PC-9 (cell line): ENCODE measurements at places on chromosomes 16 and 17. TPM values are rescaled to one million over a fixed set of nuclear protein-coding genes. Genes with fewer than 3 reads are reported as not detected.

Gene ALOXE3
- total RNA-seq = 0.70 and 1.4 TPM in 2 replicates

DNA sequence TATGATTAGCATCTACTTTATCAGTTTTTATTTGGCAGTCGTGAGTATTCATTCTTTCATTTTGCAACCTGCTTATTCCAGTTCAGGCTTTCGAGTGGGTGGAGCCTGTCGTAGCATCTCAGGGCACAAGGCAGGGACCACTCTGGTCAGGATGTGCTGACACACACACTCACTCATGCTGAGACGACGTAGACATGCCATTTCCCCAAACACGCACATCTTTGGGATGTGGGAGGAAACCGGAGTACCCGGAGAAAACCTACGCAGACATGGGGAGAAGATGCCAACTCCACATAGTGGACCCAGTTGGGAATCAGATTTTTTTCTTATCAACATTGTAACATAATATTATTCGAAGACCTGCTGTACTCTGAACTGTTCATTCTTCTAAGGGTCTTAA lies 756.5 kb upstream of the RBFOX1 start:
- H3K27ac ChIP-seq = no peak overlapping the region
- H3K36me3 ChIP-seq = no peaks in the 10 kb centered on the region
- no peak for DNase-seq
- no peaks in the 10 kb centered on the region for H3K4me1 ChIP-seq

DNA sequence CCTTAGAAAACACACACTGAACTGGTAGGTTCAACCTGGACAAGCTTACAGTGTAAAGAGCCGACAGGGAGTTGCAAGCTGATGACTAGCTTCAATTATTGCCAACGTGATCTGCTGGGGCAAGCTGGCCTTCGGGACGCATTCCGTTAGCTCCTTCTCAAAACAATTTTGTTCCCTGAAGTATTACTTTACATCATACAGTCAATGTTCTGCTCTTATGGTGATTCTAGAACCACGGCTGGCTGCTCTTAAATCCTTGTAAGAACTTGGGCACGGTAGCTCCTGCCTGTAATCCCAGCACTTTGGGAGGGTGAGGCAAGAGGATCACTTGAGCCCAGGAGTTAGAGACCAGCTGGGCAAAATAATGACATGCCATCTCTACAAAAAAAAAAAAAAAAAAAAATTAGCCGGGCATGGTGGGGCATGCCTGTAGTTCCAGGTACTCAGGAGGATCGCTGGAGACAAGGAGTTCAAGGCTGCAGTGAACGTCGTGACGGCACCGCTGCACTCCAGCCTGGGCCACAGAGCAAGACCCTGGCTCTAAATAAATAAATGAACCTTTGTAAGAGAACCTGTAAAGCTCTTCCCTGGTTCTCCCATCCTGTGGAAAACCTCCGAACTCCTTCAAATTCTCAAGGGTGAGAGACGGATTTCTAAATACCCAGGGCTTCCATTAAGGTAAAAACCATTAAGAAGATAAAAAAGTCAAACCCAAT lies 2.0 kb downstream of the CDIP1 start:
- no peaks in the 10 kb centered on the region for H3K36me3 ChIP-seq
- H3K27ac ChIP-seq = no peak overlapping the region
- H3K27me3 ChIP-seq = no peaks in the 10 kb centered on the region
- no peaks in the 10 kb centered on the region for H3K4me1 ChIP-seq
- H3K4me3 ChIP-seq = no peak overlapping the region

- no peak overlapping the region for H3K4me3 ChIP-seq
- no peak for DNase-seq
- H3K27me3 ChIP-seq = no peaks in the 10 kb centered on the region
Measured at GRCh38 chr17:4038076-4038475, 73.8 kb upstream of the ATP2A3 start.

DNA sequence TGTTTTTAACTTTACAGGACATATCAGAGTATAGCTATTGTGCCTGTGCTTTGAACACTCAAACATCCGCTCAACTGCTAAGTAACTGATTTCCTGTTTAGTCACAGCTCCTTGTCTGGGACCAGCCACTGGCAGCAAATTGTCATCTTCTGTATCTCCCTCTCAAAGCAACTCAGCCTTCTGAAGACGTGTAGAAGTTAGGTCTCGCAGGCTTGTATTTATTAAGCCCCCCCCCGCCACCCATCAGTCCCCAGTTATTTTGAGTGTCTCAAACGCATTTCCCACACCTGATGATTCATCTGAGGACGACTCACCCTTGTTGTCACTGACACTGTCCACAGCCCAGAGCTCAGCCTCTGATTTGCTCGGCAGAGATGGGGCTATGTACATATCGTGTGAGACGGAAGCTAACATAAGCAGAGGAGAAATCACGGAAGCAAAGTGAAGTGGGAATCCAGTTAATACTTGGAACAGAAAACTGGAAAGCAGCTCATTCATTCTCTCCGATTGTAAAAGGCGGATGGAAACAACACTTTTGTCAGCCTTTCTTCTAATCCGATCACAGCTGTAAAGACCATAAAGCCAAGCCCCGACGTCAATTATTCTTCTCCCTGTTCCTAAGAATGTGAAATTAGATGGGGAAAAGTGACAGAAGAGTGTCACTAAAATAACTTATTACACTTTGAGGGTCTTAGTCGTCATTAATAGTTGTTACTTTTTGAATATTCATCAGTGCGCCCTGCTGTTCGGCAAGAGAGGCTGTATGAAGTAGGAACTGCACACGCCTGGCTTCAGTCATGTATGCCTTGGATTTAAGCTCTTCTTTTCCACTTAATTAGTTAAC lies 64.2 kb downstream of the PITPNC1 start:
- peak; percentile 24 for DNase-seq
- no peaks in the 10 kb centered on the region for H3K4me1 ChIP-seq
- no peaks in the 10 kb centered on the region for H3K36me3 ChIP-seq
- H3K27me3 ChIP-seq = no peaks in the 10 kb centered on the region

DNA sequence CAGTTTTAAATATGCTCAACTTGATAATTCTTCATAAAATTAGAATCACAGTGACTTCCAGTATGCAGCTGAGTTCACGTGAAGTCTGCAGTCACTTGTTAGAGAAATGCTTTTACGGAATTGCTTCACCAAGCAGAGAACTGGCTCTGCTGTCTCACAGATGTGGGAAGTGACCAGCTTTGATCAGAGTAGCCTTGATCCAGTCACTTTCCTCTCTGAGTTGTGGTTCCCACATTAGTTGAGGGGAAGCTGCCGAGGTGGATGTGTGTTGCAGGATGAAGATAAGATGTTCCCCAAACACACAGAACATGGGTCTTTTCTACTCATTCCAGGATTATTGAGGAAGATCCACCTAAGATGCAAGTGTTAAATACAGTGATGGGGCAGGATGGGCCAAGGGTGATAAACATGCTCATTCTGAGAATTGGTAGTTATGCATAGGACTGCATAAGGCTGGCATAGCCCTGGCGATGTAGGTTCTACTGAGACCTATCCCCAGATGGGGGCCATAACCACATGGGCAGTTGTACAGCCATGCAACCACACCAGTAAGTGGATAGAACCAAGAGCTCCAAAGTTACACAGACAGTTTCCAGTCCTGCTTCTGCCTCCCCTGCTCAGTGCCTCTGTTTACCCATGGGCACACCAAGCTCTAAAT lies 168.9 kb upstream of the MAF start:
- no peak for DNase-seq
- peaks cover 37% of the 10 kb centered on the region for H3K27me3 ChIP-seq
- H3K36me3 ChIP-seq = no peaks in the 10 kb centered on the region
- H3K4me1 ChIP-seq = no peaks in the 10 kb centered on the region
- H3K4me3 ChIP-seq = no peak overlapping the region

DNA sequence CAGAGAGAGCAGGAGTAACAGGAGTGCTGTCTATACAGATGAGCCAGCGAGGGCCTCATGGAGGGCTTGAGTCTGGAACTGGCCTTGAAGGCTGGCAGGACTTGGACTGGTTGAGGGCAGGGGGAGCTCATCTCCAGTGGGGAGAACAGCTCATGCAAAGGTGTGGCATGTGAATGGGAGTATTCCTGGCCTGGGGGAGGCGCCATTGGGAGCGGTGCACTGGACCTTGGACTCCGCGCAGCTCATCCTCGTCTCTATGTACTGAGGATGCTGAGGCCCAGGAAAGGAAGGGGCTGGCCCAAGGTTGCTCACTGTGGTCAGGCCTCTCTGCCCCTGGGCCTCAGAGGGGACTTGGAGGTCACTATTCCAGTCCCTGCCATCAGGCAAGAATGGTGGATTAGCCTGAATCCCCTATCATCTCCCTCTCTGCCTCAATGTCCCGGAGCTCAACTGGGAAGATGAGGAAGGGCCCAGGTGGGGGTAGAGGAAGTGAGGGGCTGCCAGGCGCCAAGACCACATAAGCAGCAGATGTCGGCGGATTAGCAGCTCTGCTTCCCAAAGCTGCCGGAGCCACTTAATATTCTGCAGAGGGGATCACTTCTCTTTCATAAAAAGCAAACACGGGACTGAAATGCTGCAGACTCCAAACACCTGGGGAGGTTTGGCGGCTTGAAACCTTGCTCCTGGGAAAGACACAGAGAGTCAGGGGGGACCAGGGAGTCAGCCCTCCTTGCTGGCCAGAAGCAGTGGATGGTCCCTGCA lies 88.9 kb downstream of the SDK2 start:
- H3K27me3 ChIP-seq = peaks cover 95% of the 10 kb centered on the region
- no peak overlapping the region for H3K4me3 ChIP-seq

DNA sequence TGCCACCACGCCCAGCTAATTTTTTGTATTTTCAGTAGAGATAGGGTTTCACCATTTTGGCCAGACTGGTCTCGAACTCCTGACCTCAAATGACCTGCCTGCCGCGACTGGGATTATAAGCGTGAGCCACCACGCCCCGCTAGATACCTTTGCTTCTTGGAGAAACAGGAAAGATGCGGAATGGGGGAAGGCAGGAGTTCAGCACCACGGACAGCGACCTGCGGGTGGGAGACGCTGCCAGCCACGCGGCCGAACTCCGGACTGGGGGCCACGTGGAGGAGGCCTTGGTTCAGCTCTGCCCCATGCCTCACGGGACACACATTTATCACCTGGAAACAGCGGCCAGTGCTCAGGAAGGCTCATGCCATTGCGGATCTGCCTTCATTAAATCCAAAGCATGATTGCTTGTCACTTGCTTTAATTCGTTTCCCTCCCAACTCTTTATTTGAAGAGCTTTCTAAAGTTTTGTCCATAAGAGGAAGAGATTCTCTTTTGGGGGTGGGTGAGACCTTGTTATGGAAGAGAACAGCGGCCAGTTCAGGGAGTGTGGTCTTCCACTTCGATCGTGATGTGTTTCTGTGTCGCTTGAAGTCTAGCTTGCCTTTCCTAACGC lies 219.9 kb downstream of the ENGASE start:
- no peak for DNase-seq
- no peaks in the 10 kb centered on the region for H3K4me1 ChIP-seq
- no peaks in the 10 kb centered on the region for H3K36me3 ChIP-seq
- H3K27ac ChIP-seq = no peak overlapping the region
- no peak overlapping the region for H3K4me3 ChIP-seq

- H3K27me3 ChIP-seq = no peaks in the 10 kb centered on the region
- no peaks in the 10 kb centered on the region for H3K36me3 ChIP-seq
- no peak for DNase-seq
- H3K4me1 ChIP-seq = no peaks in the 10 kb centered on the region
- H3K27ac ChIP-seq = no peak overlapping the region
Measured at GRCh38 chr17:80936723-80937122, 54.9 kb upstream of the CHMP6 start.

DNA sequence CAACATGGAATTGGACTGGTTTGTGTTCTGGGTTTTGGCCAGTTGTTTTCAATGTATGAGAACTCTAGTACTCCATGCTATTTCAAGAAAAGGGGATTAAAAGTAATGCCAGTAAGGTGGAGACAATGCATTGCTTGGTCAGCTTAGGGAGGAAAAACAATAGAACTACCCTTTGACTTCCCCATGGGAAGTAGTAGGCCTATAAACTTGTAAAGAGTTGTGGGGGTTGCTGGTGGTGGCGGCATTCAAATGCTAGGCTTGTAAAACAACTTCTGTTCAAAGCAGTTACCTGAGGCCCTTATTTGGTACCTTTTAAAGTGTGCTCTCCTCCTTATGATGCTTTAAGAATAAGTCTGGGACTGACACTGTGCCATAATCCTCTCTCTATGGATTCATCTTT lies 9.4 kb downstream of the MAP3K3 start:
- H3K4me1 ChIP-seq = no peaks in the 10 kb centered on the region
- H3K4me3 ChIP-seq = no peak overlapping the region
- H3K27me3 ChIP-seq = no peaks in the 10 kb centered on the region
- H3K27ac ChIP-seq = no peak overlapping the region

- peak; percentile 93 for DNase-seq
- H3K4me1 ChIP-seq = peaks cover 86% of the 10 kb centered on the region
- peak overlapping the region; percentile 92 for H3K27ac ChIP-seq
- H3K4me3 ChIP-seq = peak overlapping the region; percentile 25; the same call in 1 of the 2 replicates
- H3K36me3 ChIP-seq = no peaks in the 10 kb centered on the region
- no peaks in the 10 kb centered on the region for H3K27me3 ChIP-seq
Measured at GRCh38 chr16:57623251-57624043, 5.0 kb upstream of the ADGRG1 start.

DNA sequence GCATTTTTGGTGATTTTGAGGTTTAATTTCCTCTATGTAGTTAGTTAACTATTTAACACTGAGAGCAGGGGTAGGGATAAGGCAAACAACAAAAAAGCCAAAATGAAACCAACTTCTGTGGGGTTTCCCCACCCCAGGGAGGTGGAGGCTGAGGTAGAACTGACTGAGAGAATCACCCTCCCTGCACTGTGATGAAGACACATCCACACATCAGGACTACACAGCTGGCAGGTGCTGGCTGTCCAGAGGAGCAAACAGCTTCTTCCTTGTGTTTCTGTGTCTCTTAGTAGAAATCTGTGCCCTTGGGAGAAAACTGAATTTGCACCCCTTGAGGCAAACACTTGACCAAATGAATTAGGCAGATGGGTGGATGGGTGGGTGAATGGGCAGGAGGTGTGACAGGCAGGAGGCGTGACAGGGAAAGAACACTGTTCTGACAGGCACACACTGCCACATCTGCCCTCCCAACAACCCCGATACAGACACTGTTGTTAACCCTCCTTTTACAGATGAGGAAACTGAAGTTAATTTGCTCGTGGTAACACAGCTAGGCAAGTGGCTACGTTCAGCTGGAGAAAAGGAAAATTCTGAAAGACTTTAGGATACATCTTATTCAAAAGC lies 62.9 kb upstream of the AMZ2 start:
- H3K4me3 ChIP-seq = no peak overlapping the region
- peak overlapping the region; percentile 46 for H3K27ac ChIP-seq
- H3K36me3 ChIP-seq = no peaks in the 10 kb centered on the region
- H3K4me1 ChIP-seq = peaks cover 25% of the 10 kb centered on the region
- DNase-seq = no peak
